ENCODE measurements at places on chromosomes 5 and 9.

DNA sequence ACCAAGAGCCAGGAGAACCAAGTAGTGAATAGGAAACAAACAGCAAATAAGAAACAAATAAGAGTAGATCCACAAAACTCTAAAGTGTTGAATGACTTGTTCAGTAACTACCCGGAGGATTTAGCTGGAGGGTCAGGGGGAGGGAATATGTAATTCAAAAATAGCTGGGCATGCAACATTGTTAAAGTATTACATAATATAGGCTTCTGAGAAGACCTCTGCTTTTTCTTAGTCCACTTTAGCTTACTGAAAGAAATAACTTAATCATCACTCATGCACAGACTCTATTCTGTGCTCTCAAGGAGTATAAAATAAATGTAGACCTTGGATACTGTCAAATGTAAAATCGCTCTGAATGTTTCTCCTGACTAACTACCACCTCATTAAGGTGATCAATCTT lies 183.2 kb upstream of the POU5F2 start:
- peak; percentile 34 for DNase-seq

- no peak for DNase-seq
Observed at GRCh38 chr5:115543365-115544042, 1.1 kb downstream of the FEM1C start.

DNA sequence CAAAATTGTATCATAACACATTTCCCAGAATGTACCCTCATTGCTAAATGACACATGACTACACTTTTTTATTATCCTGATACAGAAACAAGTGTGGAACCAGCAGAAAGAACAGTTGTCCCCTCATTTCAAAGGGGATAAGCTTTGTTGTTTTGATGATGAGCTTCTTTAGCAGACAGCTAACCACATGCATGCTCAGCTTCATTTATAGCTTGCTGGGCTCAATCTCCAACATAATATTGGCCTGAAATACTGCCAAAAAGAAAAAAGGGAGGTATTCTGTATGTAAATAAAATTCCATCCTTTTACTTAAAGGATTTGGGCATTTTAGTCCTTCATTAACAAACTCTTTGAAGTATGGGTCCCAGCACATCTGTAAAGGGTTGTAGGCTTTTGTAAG lies 120.4 kb downstream of the SPATA31D1 start:
- DNase-seq: no peak

- DNase-seq: peak; percentile 37
Observed at GRCh38 chr9:13705373-13705772, 425.9 kb upstream of the MPDZ start.

- DNase-seq: no peak
Observed at GRCh38 chr5:139882961-139883539, 87.4 kb downstream of the PSD2 start.

GRCh38 chr5:118857700-118858099 lies 130.6 kb downstream of the DTWD2 start:
- peak; percentile 33 for DNase-seq

GRCh38 chr9:99465231-99465907 lies 243.3 kb downstream of the SEC61B start:
- no peak for DNase-seq

GRCh38 chr9:127467621-127468020 lies 16.3 kb downstream of the LRSAM1 start:
- no peak for DNase-seq

GRCh38 chr5:32597041-32597629 lies 11.8 kb downstream of the SUB1 start:
- DNase-seq: no peak

- no peak for DNase-seq
Observed at GRCh38 chr9:116476935-116477381, 210.1 kb upstream of the TRIM32 start.

DNA sequence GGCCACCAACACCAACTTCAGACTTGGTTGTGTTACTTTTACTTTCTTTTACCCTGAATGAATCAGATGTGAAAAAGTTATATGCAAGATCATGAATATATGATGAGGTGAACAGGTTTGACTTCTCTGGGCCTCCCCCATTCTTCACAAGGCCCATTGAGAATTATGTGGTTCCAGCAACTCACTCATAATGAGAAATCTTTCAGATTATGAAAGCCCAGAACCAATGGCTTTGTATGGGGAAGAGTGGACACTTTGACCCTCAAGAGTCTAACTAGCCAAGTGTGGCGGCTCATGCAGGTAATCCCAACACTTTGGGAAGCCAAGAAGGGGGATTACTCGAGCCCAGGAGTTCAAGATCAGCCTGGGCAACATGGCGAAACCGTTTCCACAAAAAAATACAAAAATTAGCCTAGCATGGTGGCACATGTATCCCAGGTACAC lies 16.1 kb upstream of the LNPEP start:
- DNase-seq: no peak

DNA sequence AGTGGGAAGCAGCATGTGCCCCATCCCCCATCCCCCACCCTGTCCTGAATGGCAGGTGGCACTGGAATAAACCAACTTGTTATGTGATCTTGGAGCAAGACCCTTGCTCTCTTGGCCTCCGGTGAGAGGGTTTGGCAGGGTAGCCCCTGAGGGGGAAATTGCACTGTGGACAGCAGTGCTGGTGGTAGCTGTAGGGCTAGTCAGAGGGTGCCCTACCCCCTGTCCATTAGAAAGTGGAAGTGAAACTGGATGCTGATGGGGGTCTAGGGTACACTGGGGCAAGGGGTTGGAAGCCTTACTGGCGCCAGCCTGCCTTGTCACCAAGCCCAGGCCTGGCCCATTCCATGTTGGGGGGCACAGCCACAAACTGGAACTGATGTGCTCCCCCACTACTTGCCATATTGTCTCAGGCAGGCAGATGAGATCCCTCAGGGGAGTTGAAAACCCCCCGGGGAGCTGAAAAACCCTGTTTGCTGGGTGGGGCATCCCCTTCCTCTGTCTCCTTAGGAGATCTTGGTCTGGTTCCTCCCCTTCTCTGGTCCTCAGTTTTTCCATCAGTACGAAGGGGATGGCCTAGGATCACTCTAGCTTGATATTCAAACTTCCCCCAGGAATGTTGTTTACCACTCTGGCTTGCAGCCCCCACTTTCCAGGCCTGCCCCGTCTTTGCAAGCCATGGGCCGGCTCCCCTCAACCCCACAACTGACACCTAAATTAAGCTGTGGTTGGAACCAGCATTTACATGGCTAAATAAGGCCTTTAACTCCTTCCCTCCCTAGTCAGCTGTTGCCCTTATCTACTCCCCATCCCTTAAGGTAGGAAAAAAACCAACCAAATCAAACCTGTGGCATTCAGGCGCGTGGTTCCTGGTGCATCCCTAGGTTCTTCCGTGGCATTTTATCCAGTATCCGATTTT lies 14.4 kb upstream of the SYNPO start:
- no peak for DNase-seq

DNA sequence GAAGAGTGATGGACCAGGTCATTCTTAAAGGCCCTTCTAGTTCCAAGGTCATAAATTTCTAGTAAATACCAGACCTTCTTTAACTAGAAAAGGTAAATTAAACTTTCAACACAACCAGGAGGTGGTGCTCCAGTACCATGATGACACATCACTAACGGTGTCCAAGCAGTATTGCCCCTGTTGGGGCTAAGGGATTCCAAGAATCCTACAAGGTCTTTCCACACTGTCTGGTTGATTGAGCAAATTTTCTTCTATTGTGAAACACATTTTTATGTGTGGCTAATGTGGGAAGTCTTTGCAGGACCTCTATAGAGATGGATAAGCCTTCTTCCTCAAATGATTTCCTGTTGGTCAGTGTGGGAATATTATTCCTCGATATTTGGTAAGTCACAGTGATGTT lies 459.6 kb upstream of the PAPPA start:
- DNase-seq: peak; percentile 99

- peak; percentile 52 for DNase-seq
Observed at GRCh38 chr5:125798307-125798706, 624.9 kb upstream of the GRAMD2B start.

GRCh38 chr9:37398464-37399025 lies 24.0 kb upstream of the GRHPR start:
- no peak for DNase-seq

- no peak for DNase-seq
Observed at GRCh38 chr5:14959399-14960119, 88.0 kb upstream of the ANKH start.

- no peak for DNase-seq
Observed at GRCh38 chr9:86782831-86783230, 164.5 kb downstream of the GAS1 start.

DNA sequence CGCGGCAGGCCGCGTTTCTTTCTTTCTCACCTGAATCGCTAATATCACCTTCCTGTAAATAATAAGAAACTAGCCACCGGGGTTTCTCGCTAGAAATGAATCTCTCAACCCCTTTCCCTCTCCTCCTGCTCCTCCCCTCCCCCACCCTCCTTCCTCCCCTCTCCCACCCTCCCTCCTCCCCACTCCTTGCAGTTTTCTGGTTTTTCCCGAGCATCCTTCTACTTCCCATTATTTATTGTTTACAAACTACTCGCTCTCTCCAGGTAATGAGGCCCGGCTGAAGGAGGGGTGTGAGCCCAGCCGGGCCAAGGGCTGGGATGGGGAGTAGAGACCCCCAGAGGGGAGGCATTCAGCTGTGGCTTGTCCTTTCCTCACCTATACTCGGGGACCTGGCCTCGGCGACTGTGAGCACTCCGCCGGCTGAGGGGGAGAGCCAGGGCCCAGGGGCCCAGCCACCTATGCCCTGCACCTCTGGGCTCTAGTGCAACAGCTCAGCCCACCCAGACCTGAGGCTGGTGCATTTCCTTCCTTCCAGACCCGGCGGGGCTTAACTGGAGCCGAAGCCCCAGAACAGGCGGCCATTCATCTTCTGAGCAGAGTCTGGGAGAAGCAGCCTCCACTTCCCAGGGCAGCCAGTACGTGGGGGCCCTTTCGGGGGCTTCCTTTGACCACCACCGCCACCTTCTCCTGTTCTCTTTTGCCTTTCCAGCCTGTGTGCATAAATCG lies 2.1 kb upstream of the IRX4 start:
- DNase-seq: no peak

DNA sequence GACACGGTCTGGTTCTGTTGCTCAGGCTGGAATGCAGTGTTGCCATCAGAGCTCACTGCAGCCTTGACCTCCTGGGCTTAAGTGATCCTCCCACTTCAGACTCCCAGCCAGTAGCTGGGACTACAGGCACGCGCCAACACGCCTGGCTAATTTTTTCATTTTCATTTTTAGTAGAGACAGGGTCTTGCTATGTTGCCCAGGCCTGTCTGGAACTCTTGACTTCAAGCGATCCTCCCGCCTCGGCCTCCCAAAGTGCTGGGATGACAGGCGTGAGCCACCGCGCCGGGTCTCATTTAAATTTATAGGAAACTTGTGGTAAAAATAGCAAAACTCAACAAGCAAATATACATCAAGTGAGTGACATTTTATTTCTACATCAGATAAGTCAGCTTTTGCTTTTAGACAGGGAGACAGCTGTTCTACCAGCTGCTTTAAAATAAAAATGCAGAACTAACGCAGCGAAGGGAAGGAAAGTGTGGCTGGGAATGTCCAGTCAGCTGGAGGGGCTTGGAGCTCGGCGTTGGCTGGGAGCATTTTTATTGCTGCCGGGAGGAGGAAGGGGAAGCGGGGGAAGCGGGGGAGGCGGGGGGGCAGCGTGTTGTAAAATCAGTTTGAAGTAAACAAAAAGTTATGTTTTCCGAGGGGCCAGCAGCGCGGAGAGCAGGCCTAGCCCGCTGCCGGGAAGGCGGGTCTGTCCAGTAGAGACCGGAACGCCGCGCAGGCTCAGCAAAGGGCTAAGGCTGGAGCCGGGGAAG lies 707 bp upstream of the ZFYVE16 start:
- DNase-seq: peak; percentile 60

- DNase-seq: peak; percentile 96
Observed at GRCh38 chr5:173472164-173472563, 143.9 kb upstream of the STC2 start.

DNA sequence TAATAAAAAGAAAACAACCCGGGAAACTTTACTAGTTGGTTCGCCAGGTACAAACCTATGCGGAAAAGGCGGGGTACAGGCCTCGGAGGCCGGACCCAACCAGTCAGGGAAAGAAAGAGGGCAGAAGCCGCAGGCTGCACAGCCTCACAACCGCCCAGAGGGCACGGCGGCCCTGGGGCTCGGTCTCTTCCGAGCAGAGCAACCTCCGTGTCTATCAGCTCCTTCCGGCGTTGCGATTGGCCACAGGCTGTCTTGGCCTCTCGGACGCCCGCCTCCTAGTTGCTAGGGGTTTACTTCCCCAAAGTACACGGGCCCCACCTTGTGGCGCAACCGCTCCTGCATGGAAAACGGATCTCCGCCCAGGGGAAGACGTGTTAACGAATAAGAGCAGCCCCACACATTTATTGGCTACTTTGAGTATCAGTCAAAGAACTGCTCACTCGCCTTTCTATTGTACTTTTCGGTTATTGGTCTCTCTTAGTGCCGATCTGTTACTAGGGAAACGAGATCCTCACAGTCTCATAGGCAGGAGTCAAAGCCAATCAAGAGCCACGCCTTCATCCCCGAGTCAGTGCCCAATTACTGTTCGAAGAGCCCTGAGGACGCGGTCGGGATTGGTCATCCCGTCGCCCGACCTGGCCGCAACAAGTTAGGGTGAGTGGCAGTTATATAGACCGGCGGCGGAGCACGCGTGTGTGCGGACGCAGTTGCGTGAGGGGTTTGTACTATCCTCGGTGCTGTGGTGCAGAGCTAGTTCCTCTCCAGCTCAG lies at the start of gene G3BP1:
Gene G3BP1, plus strand, starts transcription at position 696 of the 770 bp plus-strand sequence. CDS start 14,667 bp downstream, outside the sequence.
- peak; percentile 100 for DNase-seq

GRCh38 chr9:34500623-34501267 lies 22.0 kb downstream of the ENHO start:
- no peak for DNase-seq

- peak; percentile 75 for DNase-seq
Observed at GRCh38 chr9:127833555-127833954, 20.9 kb downstream of the ENG start.

DNA sequence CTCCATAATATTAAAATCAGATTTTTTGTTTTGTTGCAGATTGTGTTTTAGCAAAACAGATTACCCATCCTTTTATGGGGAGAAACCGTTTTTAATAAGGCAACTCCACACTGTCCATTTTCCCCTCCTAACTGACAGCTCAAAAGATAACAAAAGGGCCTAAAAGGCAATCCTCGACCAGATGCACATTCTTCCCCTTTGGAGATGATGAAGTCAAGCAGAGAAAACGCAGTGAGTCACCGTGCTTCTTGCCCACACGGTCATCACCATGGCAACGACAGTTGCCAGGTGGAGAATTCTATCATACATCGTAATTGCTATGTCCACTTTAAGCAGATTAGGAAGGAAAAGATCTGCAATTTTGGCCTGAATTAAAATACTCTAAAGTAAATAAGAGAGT lies 96.4 kb downstream of the DIRAS2 start:
- DNase-seq: peak; percentile 87

GRCh38 chr5:66174338-66174737 lies 30.2 kb downstream of the SREK1 start:
- DNase-seq: peak; percentile 40

- no peak for DNase-seq
Observed at GRCh38 chr9:19456426-19456825, 47.6 kb downstream of the ACER2 start.

Data from amniotic epithelial cell (primary cell).